Vagina (tissue), 2 donors: ENCODE measurements at places on chromosomes 1 and 21.
A peak's percentile ranks its signal among the peaks of the same experiment; 100 is the strongest.

- no peak for DNase-seq
Observed at GRCh38 chr1:212162635-212163034, 122.6 kb upstream of the PPP2R5A start.

- no peak for DNase-seq
Observed at GRCh38 chr1:155018617-155019348, 14.8 kb downstream of the DCST2 start.

GRCh38 chr1:149846593-149847466 lies 52.5 kb upstream of the BOLA1 start:
- no peak for DNase-seq

GRCh38 chr1:63774617-63775417 lies 1.0 kb downstream of the ROR1 start:
- DNase-seq: no peak

- no peak for DNase-seq
Observed at GRCh38 chr1:30462826-30463425, 260.5 kb downstream of the MATN1 start.

DNA sequence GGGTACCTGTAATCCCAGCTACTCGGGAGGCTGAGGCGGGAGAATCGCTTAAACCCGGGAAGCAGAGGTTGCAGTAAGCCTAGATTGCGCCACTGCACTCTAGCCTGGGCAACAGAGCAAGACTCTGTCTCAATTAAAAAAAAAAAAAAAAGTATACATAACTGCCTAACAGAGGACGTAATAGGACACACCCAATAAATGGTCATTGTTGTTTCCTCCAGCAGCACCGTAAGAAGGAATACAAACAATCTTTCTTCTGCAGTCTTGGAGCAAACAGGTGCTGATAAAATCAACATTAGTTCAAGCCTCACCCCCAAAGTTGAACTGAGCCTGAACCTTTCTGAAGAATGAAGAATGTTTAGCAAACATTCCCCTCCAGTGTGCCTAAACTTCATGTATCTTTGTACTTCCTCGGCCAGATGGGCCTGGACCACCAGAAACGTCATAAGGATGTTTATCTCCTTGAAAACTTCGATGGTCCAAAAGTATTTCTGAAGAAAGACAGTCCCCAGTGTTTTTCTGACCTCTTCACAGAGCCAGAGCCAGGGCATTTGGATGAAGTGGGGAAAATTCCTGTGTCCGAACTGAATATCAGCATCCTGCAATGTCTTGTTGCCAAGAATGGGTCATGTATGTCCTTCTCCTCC lies 136.8 kb upstream of the F3 start:
- DNase-seq: no peak

DNA sequence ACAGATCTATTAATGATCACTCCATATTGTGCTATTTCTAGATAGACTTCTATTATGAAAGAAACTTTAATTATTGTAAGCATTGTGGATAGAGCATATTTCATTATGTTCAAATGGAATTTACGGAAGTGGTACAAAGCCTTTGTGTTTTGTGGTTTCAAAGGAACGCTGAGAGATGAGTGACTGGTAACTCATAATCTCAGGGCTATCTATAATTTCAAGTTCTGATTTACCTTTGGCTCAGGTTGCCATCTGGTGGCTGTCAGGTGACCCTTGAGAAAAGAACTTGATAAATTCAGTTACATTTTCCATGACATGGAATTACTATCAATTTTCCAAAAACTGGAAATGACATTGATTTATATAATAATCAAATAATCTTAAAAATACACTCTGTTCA lies 12.2 kb downstream of the NTNG1 start:
- DNase-seq: no peak

DNA sequence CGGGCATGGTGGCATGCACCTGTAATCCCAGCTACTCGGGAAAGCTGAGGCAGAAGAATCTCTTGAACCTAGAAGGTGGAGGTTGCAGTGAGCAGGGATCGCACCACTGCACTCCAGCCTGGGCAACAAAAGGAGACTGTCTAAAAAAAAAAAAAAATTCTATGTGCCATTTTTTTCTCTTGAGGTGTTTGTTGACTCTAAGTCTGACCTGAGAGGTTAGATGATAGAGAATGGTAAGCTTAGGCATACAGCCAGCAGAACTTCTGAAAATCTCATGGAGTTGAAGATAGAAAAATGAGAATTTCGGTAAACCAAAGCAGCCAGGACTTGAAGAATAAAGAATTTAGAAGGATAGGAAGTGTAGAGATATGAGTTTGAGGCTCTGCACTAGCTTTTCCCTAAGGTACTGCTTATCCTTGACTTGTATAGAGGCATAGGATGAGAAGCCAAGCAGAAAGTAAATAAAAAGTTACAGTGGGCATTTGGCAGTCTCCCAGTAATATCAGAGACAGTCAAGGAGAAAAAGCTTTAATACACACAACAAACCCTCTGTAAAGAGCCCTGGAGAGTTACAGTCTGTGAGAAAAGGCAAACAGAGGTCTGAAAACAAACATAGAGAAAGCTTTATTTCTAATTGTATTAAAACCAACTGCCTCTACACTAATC lies 24.3 kb downstream of the F13B start:
- DNase-seq: no peak

- no peak for DNase-seq
Observed at GRCh38 chr1:176785791-176786190, 322.8 kb downstream of the PAPPA2 start.

GRCh38 chr1:56495538-56495937 lies 83.8 kb downstream of the PLPP3 start:
- peak; percentile 69 for DNase-seq

DNA sequence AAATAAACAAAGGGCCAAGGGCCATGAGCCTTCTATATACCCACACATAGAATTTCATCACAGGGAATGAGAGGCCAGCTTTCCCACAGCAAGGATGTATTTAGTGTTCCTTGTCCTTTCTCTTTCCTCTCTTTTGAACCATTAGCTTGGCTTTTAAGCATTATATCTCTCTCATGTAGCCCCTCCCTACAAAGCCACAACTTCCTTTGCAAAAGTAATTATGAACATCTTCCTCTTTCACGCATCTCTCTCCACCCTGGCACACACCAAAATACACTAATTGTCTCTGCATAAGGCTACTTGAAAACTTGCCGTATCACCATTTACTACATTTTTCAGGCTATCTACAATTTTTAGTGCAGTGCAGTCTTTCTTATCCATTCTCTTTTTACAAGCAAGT lies 1.9 kb upstream of the AK5 start:
- DNase-seq: no peak

- no peak for DNase-seq
Observed at GRCh38 chr1:90721210-90722194, 4.4 kb upstream of the BARHL2 start.

- DNase-seq: no peak
Observed at GRCh38 chr21:15809065-15809464, 79.3 kb downstream of the USP25 start.

DNA sequence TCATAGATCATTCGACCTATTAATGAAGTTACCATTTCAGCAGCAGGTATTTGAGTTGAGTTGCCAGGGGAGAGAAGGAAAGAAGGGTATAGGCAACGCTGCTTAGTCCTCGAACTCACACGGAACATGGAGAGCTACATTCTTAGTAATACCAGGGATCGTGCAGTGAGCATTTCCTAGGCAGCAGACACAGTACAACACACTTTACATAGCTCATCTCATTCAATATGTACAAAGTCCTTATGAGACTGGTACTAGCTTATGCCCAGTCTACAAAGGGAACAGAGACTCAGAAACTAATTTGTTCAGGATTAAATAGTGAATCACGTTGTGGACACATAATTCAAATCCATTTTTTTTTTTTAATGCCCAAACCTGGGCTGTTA lies 25.6 kb downstream of the IRF2BP2 start:
- peak; percentile 12 for DNase-seq

- no peak for DNase-seq
Observed at GRCh38 chr1:1539310-1540089, 924 bp downstream of the TMEM240 start.

DNA sequence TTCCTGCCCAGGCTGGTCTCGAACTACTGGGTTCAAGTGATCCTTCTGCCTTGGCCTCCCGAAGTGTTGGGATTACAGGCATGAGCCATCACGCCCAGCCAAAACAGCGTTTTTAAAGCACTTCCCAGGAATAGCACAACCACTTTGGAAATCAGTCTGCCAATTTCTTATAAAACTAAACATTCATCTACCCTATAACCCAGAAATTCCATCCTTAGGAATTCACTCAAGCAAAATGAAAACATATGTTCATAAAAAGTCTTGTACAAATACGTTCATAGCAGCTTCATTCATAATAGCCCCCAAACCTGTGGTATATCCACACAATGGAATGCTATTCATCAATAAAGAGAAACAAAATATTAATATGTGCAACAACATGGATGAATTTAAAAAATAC lies 36.1 kb downstream of the PHC2 start:
- DNase-seq: no peak

GRCh38 chr1:203656796-203657747 lies 30.4 kb downstream of the ATP2B4 start:
- no peak for DNase-seq

GRCh38 chr21:29166323-29166722 lies 35.9 kb downstream of the MAP3K7CL start:
- DNase-seq: no peak
